ENCODE measurements at places on chromosomes 3 and 15.

DNA sequence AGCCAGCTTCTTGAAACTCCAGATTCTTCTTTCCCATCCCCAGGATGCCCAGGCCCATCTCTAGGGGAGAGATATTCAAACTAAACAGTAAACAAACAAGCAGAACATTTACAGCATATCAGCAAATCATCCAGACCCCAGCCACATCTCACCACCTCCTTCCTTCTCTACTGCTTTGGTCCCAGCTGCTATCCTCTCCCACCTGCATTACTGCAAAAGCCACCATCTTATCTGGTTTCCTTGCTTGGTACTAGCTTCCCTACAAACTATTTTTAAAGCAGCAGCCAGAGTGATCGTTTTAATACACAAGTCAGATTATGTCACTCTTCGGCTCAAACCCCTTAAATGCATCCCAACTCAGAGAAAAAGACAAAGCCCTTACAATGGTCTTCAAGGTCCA lies 4.8 kb downstream of the LYSMD2 start:
- no peak for DNase-seq

DNA sequence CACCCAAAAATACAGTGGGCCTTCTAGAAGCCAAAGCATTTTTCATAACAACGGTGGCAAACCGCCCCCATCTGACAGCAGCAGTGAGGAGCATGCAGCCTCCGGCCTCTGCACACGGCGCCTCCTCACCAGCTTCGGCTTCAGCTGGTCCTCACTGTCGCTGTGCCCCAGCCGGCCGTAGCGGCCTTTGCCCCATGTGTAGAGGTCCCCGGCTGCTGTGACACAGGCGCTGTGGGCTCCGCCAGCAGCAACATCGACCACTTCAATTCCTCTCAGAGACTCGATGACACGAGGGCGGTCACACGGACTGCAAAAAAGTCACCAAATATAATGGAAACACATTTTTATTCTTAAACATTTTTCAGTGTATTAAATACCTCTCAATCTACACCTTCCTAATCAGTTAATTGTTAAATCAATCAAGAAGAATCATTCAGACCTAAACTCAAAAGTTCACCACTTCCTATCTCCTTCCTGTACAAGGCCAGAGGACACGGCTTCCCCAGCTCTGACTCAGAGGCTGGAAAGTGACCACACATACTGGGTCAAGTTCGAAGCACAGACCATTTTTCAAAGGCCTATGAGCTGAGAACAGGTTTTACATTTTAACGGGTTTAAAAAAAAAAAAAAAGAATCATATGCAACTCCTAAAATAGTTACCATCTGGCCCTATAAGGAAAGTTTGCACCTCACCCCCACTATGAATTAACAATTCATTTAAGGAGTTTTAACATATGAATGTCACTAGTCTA lies 33.6 kb upstream of the OCA2 start:
- no peak for DNase-seq

- no peak for DNase-seq
Observed at GRCh38 chr15:95894407-95894956, 436.0 kb upstream of the NR2F2 start.

DNA sequence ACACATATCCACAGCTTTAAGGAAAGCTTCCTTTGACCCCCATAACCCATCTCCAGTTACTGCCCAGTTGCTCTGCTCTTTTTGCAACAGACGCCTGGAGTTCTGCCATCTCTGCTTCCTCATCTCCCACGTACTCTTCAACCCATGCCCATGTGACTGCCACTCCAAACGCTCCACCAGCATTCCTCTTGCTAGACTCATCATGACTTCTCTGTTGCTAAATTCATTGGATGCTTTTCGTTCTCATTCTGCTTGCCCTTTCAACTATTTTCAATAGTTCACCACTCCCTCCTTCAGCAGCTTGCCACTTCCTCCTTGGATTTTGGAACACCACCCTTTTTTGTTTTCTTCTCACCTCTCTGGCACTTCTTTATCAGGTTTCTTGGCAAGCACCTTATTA lies 2.7 kb upstream of the KNSTRN start:
- no peak for DNase-seq

- no peak for DNase-seq
Observed at GRCh38 chr3:192772240-192772894, 45.0 kb upstream of the FGF12 start.
